ENCODE measurements at places on chromosomes 7 and 10. TPM values are rescaled to one million over a fixed set of nuclear protein-coding genes. Genes with fewer than 3 reads are reported as not detected.

Gene PDZD7
- 0.56 TPM for total RNA-seq

Gene ABI1
- total RNA-seq: 55.2 TPM

Gene ZNF394
- total RNA-seq: 19.2 TPM

Gene CARD11
- total RNA-seq: 2.2 TPM

Gene CTAGE15
- 2.7 TPM for total RNA-seq

Gene BTBD16
- total RNA-seq: 0.24 TPM

Gene CPA2
- 0.17 TPM for total RNA-seq
